ENCODE measurements at places on chromosomes 3 and 15.

DNA sequence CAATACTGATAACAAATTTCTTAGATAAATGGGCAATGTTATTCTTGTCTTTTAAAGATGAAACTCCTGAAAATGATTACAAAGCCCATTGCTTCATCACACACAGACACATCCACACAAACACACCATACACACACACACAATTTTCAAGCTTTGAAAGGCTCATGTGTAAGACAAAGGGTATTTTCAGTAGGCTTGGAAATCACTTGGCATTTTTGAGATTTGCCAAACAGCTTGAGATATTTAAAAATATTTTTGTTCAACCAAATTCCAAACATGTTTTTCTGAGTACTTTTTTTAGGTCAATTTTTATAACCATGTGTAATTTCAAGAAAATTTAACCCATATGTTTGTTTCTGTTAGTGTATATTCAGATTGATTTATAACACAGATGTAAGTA is 283.7 kb downstream of the ROBO2 start:
- DNase-seq = no peak

DNA sequence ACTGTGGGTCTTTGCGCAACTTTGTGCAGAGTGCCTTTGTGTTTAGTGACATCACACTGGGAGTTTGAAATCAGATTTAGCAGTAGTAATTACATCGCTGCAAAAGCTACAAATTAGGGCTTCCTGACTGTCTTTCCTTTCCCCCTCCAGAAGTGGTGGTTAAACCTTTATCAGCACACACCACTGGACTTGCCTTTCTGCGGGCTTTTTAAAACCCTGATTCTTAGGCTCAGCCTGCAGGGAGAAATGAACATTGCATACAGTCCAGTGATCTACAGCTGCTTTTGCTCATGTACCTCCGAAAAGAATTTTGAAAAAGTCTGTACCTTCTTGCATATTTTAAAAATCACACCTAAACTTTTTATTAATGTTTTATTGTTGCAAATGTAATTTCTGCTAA is 219.7 kb upstream of the NAALADL2 start:
- no peak for DNase-seq

GRCh38 chr3:187473778-187474406 is 105.7 kb downstream of the RTP4 start:
- no peak for DNase-seq

GRCh38 chr15:92009162-92009561 is 155.7 kb downstream of the SLCO3A1 start:
- no peak for DNase-seq

- DNase-seq = no peak
These were observed 128.5 kb downstream of the LMLN start for GRCh38 chr3:198088421-198088955.

DNA sequence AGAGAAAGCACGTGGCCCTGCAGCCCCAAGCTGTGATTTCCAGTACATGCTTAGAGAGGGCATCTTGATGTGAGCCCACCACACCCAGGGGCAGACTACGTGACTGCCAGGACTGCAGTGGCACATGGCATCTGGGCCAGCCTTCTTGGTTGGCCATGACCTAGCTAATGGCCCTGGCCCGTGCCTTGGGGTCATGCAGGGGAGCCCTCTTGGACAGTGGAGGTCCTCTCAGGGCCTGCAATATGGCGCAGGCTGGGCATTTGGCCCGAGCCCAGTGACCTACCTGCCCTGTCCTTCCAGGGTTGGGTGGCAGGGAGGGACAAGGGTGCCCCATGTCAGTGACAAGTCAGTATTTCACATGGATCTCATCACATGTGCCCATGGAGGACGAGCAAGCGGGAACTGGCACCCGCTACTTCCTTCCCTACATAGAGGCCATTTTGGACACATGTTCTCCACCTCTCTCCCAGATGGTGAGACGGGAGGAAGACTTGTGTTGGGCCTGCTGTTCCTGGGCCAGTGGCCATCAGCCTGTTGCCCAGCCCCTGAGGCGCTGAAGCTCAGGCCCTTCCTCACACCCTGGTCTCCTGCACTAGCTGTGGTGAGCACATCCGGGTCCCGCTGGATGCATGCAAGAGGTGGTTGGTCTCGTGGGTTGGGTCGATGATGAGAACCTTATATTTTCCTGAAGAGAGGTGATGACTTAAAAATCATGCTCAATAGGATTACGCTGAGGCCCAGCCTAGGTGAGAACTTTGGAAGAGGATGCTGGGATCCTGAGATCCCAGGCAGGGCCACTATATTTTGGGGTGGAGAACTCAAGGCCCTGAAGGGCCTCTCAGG is 195.6 kb downstream of the UBE3A start:
- DNase-seq = no peak

DNA sequence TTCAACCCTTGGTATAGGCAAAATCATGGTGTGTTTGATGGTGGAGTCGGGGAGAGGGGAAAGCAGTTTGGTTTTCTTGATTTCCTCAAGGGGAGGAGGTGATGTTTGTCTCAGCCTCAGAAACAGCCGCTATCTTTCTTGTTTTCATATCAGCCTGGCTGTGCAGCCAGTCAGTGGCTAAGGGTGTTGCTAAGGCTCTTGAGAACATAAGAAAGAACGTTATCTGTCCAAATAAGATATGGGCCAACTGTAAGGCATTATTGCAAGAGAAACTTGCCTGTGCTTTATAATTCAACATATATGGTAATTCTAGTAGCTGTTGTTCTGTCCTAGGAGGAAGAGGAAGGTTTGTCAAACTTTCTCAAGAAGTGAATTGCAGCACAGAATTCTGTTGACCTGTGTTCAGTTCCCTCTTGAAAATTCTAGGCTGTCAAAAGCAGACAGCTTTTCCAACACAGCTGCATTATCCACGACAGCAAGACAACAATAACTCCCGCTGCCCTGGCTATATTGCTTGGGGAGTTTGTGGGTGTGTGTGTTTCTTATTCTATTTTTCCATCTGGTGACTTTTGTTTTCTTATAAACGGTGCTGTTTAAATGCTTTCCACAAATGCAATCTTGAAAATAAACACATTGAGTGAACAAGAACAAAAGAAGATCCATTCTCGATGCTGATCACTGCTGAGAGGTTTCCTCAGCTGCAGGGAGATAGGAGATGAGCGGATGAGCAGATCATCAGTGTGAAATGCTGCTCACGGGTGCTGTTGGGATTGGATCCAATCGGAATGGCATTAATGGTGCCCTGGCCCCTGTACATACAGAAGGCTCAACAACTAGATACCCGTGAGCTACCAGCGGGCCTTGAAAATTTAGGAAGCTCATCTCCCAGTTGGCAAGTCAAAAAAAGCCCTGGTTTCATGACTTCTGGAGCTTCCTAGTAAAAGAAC is 90.8 kb upstream of the TNFAIP8L3 start:
- no peak for DNase-seq

- DNase-seq = no peak
These were observed 1.1 kb downstream of the THSD4 start for GRCh38 chr15:71116366-71116765.

DNA sequence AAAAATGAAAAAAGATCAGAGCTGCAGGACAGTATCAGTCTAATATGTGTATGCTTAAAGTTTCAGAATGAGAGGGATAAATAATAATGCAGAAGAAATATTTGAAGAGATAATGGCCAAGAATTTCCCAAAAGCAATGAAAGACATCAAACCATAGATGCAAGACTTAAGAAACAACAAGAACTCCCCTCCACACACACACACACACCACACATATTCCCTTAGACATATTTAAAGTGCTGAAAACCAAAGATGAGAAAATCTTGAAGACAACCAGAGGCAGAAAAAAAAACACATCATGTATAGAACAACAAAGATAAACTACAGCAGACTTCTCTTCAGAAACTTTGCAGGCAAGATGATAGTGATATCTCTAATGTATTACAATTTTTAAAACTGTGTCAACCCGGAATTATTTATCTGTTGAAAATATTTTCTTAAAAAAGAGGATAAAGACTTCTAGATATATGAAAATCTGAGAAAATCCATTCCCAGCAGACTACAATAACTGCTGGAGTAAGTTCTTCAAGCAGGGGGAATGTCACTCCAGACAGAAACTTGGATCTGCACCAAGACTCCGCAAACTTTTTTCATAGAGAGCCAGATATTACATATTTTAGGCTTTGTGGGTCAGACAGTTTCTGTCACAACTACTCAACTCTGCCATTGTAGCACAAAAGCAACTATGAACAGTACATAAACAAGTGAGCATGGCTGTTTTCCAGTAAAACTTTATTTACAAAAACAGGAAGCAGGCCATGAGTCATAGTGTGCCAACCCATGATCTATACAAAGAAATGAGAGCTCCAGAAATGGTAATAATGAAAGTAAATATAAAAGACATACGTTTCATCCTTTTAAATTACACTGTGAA is 223.4 kb upstream of the CGNL1 start:
- no peak for DNase-seq

DNA sequence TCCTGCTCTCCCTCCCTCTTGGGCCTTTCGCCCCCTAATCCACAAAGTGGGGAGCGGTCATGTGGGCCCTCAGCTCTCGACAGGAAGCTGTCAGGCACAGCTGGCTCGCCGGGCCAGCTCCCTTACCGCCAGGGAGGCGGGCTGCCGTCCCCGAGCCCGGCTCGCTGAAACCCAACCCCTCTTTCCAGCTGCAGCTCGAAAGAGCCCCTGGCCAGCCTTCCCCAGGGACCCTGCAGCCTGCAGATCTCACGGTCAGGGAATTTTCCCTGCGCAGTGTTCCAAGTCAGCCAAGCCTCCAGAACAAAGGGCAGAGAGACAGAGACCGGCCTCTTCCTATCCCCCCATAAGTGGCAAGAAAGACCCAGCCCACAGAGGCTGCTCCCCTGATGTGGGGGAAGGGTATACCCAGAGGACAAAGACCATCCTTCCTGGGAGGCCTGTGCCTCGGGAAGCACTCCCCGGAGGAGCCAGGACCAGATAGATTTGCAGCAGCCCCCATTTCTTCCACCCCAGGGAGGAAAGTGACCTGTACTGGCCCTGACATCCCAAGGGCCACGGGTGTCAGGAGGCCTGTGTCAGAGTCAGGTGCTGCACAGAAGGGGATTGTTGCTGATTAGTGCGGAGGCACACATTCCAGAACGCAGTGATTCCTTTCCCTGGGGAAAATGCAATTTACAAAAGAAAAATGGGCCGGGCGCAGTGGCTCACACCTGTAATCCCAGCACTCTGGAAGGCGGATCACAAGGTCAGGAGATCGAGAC is 32.6 kb downstream of the MAGEF1 start:
- no peak for DNase-seq

DNA sequence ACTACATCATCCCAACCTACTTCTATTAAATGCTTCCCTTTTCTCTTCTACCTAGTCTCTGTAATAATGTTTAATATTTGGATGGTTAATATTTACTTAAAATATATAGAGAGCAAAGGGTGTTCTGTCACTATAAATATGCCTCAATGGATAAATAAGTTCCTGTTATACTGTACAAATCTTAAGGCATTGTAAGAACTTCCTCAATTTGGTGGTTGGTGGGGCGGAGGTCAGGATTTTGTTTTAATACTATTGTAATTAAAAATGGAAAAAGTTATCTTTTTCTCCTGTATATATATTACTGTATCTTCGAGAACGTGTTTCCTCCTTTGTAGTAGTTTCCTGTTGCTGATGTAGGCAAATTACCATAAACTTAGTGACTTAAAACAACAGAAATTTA is 41.5 kb downstream of the SPRED1 start:
- DNase-seq = no peak

DNA sequence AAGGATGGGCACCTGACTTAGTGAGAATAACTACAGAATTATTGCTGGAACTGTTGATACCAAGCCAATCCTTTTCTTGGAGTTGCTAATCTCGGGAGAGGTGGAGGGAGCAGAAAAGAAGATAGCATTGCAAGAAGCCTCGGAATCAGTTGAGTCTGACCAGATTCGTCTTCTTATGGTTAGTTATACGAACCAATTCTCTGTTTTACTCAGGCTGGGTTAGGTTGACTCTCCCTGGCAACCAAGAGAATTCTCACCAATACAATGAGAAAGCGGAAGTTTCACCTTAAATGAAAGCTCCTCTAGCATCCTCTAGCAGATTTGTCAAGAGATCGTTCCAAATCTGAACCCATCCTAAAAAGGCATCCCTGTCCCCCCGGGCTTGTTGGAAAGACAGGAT is 43.5 kb upstream of the UBE2E1 start:
- no peak for DNase-seq

All from stimulated activated CD4-positive, alpha-beta T cell treated with anti-CD3 and anti-CD28 coated beads, Interleukin-15, amount 100 ng/mL, for 1 hour (primary cell).